ENCODE measurements at places on chromosomes 11 and 22.

DNA sequence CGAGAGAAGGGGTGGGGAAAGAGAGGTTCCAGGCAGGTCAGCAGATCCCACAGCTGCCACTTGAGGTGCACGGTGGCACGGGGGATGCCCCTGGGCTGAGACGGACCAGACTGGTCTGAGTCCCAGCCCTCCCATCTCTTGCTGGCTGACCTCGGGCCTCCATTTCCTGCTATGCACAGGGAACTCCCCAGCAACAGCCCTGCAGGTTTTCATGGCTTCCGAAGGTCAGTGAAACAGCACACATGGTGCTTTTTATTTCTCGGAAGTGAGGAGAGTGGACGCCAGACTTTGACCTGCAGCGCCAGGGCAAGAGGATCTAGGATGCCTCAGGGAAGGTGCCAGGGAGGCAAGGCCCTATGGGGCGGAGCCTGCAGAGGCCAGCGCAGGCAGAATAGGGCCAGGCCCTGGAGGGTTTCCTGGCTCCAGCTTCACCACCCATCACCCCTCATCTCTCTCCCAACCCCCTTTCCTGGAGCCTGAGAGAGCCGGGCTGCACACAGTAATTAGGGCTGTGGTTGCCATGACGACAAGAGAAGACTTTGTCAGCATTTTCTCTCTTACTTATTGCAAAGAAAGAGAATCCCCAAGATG lies 29.5 kb downstream of the SLC22A12 start:
- DNase-seq: no peak

- peak; percentile 29 for DNase-seq
Measured at GRCh38 chr11:59680287-59681154, 11.7 kb upstream of the PATL1 start.

DNA sequence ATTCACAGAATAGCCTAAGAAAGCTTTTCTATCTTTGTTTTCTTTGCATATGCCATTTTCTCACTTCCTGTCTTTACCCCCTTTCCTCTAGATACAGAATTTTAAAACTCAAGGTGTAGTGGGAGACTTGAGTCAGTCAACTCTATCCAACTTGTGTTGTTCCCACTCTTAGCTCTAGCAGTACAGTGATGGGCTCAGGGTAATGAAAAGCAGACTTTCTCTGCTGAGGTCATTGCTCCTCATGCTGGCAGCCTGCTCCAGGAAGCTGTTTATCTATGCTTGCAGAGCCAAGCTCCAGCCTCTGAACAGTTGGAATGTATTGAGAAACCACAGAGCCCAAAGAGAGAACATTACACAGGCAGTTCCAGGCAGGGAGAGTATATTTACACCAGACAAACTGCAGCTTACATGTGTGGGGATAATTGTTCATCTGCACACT lies 68.1 kb downstream of the CSTPP1 start:
- DNase-seq: no peak

GRCh38 chr11:61868571-61869428 lies 22.5 kb downstream of the FADS3 start:
- no peak for DNase-seq

GRCh38 chr11:43925063-43925931 lies 17.1 kb upstream of the C11orf96 start:
- DNase-seq: no peak

DNA sequence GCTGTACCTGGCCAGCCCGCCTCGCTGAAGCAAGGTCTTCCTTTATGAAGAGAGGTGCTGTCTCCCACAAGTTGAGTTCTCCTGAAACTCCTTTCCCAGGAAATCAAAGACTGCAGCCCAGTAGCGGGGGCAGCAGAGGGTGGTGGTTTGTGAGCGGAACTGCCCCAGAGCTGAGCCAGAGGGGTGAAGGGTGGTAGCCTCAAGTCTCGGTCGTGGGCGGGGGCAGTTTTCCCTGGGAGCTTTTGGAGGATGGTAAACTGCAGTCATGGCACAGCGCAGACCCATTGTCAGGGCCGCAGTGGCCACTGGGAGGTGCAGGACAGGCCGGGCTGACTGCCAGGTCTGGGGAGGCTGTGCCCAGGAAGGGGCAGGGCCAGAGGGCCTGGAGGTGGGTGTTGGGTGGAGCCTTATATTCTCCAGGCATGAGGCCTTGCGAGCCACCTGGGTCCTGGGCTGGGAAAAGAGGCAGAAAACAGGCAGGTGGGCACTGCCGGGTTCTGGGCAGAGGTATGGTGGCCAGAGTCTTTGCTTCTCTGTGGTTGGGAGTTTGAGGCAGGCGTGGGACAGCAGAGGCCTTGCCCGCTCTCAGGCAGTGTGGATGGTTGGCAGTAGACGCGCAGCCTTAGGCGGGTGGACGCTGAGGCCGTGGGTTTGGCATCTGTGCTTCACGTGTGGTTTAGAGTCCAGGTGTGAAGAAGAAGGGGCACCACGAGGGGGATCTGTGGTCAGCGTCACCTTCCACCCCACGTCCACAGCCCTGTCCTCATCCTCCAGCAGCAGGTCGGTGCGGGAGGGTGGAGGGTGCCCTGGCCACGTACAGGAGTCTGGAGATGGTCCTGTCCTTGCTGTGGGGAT lies 1176.4 kb downstream of the BRD1 start:
- no peak for DNase-seq

- DNase-seq: no peak
Measured at GRCh38 chr11:13344818-13345217, 67.2 kb downstream of the BMAL1 start.

GRCh38 chr22:33063611-33064010 lies 5.4 kb upstream of the SYN3 start:
- no peak for DNase-seq

DNA sequence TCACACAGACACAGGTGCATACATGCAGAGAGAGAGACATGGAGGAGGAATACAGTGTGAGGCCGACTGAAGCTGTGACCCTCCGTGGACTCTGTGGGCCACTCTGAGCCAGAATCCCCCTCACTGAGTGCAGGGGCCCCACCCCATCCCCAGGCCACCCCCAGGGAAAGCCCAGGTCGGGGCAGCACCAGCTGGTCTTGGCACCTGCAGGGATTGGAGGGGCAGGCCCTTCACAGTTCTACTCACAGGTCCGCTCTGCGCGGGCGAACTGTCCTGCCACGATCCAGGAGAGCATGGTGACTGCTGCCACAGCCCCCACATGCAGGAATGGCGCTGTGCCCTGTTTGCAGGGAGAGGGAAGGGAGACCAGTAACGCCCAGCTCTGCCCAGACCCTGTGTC lies 16.3 kb upstream of the KLHL35 start:
- no peak for DNase-seq

DNA sequence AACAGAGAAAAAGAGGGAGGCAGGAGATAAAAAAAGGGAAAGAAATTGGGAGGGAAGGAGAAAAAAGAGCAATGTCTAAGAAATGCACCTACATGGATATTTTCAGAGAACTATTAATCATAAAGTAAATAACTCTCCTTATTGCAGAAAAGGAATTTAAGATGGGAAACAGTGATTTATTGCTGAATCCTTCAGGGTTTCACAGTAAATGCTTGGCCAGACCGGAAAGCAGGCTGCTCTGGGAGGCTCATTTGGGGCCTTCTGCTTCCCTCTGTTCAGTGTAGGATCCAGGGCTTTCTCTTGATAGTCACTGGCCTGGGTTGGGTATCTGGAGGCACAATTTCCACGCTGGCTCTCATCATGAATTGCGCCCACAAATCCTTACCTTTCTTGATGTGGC lies 324.3 kb upstream of the SORL1-AS1 start:
- no peak for DNase-seq

Data from activated effector memory CD4-positive, alpha-beta T cell treated with Interleukin-2 at 50 U/mL for 16 hours (primary cell).